HTR-8/SVneo (cell line): ENCODE measurements at places on chromosomes 4 and X.

GRCh38 chrX:150879855-150880807, 18.3 kb downstream of the CD99L2 start:
- DNase-seq: no peak

DNA sequence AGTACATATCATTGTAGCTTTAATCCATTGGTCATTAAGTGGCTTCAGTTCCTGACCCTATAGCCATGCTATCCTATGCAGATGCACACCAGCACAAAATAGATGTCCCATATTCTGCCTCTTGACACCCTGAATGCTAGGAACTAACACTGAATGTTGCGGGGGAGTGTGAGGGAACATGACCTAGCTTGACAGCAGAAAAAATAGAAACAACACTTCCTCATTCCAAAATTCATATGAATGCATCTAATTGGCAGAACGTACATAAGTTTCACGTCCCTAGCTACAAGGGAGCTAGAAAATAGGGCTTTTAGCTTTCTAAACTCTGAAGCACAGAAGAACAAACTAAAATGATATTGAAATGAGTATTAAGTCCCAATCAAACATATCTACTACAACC, 14.4 kb upstream of the DCAF8L1 start:
- no peak for DNase-seq

GRCh38 chr4:187124331-187124730, 400.7 kb upstream of the FAT1 start:
- no peak for DNase-seq

- DNase-seq: no peak
These were observed 19.4 kb upstream of the ATP8A1 start for GRCh38 chr4:42676066-42676951.

GRCh38 chrX:24760363-24761000, 66.8 kb downstream of the POLA1 start:
- DNase-seq: no peak
